ENCODE measurements at places on chromosomes 3 and 15.

- no peak for DNase-seq
Measured at GRCh38 chr15:51496246-51496645, 126.3 kb downstream of the DMXL2 start.

- DNase-seq = no peak
Measured at GRCh38 chr3:7144697-7145308, 283.9 kb downstream of the GRM7 start.

- DNase-seq = no peak
Measured at GRCh38 chr15:78768531-78769408, 42.5 kb downstream of the ADAMTS7 start.

- DNase-seq = no peak
Measured at GRCh38 chr3:73389117-73389813, 235.5 kb downstream of the PDZRN3 start.

DNA sequence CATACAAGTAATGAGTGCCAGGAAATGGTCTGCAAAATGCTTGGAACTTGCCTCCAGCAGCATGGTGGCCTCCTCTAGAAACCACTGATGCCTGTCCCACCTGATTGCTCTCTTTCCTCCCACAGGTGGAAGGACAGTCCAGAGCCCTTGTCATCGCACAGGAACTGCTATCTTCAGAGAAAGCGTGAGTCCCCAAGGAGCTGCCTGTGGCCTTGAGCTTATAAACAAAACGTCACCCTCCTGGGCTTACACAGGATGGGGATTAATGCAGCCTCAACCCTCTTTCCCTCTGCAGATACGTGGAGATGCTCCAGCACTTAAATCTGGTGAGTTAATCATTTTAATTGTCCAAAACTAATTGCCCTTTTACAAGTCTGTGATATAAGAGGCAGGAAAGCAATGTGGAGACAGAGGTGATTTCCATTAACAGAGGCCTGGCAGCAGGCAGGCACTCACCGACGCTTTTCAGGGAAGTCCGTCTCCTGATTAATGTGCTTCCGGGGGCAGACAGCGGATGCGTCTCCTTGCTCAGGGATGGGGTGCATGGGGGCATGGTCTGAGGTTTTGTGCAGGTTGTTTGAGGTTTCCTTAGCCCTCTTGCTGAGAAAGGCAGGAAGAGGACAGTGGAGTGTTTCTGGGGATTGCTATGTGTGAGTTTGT is 61.8 kb downstream of the FGD5 start:
- DNase-seq = no peak

DNA sequence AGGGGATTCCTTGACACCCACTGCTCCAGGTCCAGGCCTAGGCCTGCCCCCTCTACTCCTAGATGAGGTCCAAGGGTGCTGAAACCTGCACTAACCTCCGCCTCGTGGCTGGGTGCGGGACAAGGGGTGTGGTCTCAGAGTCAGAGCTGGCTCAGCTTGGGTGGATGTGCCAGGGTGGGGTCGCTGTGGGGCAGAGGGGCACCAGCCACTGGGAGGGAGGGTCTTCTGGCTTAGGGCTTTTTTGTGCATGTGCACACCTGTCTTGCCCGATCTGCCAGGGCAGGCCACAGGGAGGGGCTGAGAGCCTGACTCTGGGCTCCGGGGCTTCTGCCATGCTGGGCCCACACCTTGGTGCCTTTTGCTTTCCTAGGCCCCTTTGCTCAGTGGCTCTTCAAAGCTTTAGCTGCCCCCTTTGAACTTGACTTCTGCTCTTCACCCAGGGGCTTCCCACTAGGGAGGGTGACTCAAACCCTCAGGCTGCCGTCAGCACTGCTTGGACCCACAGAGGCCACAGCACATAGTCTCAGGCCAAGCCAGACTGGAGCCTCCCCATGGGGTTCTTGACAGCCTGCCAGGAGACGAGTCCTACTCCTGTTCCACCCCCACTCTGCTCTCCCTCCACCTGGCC is 73.0 kb downstream of the KLF13 start:
- DNase-seq = no peak

- DNase-seq = no peak
Measured at GRCh38 chr15:80163217-80163616, 10.4 kb downstream of the FAH start.

DNA sequence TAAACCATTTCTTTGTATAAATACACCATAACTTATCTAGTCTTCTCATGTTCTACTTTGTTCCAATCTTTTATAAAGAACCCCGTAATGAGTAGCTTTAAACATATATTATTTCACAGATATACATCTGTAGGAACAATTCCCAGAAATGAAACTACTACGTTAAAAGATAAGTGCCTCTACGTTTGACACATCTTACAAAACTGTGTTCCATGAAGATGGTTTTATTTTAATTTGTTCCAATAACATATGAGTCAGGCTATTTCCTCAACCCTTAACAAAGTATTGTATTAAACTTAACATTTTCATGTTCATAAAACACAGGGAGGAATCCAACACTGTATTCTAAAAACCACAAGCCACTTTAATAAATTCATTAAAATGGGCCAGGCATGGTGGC is 52.9 kb downstream of the TRPM7 start:
- no peak for DNase-seq

DNA sequence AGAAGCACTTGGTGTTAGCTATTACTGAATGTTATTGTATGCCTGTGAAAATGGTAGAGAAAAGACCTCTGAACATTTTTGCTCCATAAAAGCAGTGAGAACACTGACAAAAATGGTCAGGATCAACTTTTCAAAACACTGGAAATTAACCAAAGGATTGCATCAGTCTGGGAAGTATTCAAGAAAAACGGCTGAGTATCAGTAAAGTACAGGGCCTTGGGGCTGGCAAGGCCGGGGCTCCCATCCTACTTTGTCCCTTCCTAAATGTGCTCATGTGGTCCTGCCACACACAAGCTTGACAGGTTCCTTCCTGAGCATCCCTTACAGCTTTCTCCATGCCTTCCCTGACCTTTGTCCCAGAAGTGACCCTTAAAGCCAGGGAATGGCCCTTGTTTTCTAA is 84.0 kb downstream of the CFAP20DC start:
- no peak for DNase-seq

DNA sequence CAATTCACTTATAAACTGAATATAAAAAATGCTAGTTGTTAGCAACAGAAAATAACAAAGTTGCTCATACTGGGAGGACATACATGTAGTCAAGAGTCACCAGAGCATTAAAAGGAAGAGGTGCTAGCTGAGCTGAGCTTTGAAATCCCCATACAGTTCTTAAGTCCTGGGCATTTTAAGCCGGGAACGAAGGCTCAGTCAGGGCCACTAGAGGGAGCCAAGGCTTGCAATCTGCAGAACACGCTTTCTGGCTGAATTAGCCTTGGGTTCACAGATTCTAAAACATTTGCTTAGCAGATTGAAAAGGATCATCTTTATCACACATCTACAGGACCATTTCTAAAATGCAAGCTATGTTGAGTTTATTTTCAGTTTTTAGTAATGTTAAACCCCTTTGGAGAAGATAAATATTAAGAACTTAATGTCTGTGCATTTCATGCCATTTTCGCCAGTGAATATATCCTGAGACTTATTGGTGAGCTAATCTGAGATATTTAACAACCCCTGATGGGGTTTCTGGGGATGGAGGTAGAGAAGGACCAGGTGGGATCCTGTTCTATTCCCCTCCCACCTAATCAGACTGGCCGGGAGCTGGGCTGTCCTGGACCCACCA is 26.3 kb upstream of the MNS1 start:
- peak; percentile 55 for DNase-seq

GRCh38 chr15:77209221-77209620 is 138.3 kb upstream of the TSPAN3 start:
- DNase-seq = no peak

DNA sequence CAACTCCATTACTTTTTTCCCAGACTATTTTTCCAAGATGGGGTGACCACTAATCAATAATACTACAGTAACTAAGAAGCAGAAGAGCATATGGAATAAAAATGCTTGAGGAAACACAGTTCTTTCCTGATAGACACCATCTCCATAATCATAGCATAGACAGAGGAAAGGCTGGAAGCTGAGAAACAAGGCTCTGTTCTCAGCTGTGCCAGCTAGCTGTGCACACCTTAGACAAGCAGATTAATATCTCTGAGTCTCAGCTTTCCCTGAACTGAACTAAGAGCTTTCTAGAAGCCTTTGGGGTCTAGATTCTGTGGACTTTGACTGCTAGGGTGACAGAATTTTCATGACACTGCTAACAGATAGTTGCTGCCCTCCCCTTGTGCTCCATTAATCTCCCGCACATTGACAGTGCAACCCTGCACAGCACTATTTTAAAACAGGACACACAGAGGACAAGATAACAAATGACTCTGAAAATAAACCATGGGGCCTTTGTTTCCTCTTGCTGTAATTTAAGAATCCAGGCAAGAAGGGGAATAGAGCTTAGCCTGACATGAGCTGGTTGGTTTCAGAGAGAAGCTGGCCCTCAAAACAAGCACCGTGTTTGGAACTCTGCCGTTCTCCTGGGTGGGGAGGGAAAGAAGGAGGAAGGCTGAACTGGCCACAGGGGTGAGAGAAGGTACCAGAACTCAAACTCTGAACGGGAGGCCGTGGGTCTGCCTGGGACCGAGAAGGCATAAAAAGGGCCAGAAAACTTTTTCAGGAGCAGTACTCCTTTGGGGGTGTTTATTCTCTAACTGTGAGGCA is 67.4 kb downstream of the ATP13A5 start:
- no peak for DNase-seq

GRCh38 chr3:31592764-31593163 is 60.0 kb downstream of the STT3B start:
- DNase-seq = no peak

- DNase-seq = no peak
Measured at GRCh38 chr3:129421988-129422745, 6.3 kb downstream of the EFCAB12 start.

GRCh38 chr3:14823393-14823792 is 4.6 kb downstream of the FGD5 start:
- DNase-seq = no peak

DNA sequence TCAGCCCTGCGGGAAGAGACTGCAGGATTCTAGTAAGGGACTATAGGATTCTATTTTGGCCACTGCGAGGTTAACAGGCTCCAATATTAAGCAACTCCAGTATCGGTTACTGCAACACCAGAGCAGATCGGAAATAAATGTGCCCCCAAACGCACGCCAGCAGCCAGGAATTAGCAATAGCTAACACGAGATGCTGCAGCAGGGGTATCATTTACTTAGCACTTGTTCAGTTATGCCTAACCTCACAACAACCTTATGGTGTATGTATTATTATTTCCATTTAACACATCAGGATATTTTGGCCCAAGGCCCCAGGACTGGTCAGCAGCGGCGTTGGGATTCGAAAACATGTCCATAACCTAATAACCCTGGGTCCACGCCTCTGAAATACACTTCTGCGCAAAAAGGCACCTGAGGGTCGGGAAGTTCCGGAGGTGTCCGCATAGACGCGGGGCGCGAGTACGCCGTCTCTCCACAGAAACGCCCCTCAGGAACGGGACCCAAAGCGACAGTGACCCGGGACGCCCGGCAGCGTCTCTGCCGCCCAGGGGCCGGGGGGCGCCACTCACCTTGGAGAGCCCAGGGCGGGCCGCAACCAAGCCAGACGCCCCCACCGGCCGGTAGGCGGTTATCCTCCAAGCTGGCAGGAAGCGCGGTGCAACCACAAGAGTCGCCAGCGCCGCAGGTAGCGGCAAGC is 681 bp downstream of the PIK3CB start:
- peak; percentile 74 for DNase-seq

Data from amygdala (tissue), 56 donors.